ENCODE measurements at places on chromosomes 16 and 17. TPM values are rescaled to one million over a fixed set of nuclear protein-coding genes. Genes with fewer than 3 reads are reported as not detected.

DNA sequence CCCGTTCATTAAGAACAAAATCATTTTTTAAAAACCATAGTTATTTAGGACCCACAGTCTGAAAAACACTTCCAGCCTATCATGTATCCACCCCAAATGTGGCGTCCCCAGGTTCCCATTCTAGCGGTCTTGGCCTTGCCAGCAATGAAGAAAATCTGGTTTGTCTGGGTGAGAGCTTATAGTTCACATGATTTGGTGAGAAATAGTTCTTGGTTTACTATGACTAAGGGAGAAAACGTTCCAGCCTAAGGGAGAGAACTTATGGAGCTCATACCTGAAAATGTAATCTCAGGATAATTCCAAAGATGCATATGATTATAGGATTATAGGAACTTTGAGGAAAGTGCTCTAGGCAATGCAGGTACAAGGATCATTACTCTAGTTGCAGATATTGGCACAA, 4.8 kb downstream of the MARVELD3 start:
- peaks cover 23% of the 10 kb centered on the region for H3K27me3 ChIP-seq
- H3K36me3 ChIP-seq = no peaks in the 10 kb centered on the region
- H3K4me1 ChIP-seq = peaks cover 5% of the 10 kb centered on the region

Gene AOC2
- total RNA-seq = 1.2 TPM

Gene SCIMP
- total RNA-seq = not detected

DNA sequence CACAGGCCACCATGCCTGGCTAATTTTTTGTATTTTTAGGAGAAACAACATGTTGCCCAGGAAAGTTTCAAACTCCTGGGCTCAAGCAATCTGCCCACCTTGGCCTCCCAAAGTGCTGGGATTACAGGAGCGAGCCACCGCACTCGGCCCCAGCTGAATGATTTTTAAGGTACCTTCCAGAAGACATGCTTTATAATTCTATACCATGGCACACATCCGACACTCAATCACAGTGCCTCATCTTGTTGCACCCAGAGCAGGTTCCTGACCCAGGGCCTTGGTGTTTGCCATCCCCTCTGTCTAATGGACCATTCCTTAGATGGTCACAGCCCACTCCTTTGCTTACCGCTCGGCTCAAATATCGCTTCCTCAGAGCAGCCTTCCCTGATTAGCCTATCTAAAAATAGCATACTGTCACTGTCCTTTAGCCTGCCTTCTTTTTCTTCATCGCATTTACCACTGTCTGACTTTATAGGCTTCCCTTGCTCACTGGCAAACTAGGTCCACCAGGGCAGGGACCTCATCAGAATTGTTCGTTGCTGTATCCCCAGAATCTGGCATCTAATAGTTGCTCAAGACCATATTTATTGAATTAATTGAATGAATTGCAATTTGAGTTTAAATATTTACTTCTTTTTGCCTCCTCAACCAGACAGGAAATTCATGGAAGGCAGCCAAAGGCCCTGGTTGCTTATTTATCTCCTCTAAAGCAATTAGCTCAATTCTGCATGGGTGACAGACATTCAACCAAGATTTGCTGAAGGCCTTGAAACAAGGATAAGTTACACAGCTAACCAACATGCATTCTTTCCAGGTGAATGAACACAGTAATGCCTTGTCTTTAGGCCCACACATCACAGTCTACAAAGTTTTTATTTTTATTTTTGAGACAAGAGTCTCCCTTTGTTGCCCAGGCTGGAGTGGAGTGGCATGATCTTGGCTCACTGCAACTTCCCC, 6.3 kb upstream of the TENT4B start:
- H3K27ac ChIP-seq = no peak overlapping the region
- no peaks in the 10 kb centered on the region for H3K36me3 ChIP-seq
- H3K4me3 ChIP-seq = no peak overlapping the region
- peaks cover 1% of the 10 kb centered on the region for H3K27me3 ChIP-seq

DNA sequence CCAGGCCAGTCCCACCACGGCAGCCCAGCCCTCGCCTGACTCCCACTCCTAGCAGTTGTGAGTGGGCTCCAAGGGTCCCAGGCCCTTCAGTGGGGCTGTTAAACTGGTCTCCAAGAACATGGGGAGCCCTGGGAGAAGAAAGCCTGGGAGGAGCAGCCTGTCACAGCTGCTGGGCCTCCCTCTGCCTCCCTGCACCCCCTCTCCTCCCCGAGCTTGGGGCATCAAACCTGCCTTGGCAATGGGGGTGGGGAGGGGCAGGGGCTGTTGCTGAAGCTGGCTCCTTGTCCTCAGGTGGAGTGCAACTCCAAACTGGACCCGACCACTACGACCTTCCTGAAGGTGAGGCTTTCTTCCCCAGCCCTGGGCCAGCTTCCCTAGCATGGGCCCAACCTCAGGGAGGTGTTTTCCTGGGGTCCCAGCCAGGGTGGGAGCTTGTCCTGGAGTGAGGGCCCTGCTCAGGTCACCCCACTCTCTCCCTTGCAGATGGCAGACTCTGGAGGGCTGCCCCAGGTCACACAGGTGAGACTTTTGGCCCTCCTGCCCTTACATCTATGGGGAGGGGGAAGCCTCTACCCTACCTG, 6.6 kb upstream of the SETD6 start:
- H3K27me3 ChIP-seq = no peaks in the 10 kb centered on the region
- H3K36me3 ChIP-seq = no peaks in the 10 kb centered on the region
- no peaks in the 10 kb centered on the region for H3K4me1 ChIP-seq
- DNase-seq = no peak

Gene CMTM1
- 2.9 TPM for total RNA-seq

- peaks cover 3% of the 10 kb centered on the region for H3K4me1 ChIP-seq
- no peaks in the 10 kb centered on the region for H3K36me3 ChIP-seq
- H3K27ac ChIP-seq = no peak overlapping the region
- no peak for DNase-seq
- no peaks in the 10 kb centered on the region for H3K27me3 ChIP-seq
These were observed 20.7 kb downstream of the ZNF652 start for GRCh38 chr17:49341356-49341755.

DNA sequence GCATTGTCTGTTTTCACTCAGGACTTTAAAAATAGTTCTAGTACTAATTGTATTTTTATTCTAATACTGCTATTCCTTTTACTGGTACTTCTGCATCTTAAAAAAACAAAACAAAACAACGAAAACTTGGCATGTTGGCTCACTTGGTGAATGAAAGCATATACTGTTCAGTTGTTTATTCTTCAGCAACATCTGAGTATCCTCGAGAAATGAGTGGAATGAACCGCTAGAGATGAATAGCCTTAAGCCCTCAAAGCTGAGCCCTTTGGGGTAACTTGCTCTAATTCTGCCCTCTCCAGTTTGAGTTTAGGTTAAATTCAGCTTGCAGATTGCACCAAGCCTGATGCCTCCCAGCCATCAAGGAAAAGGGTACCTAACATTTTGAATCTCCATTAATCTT, 126.5 kb downstream of the WWOX start:
- no peak overlapping the region for H3K27ac ChIP-seq
- no peak for DNase-seq
- no peaks in the 10 kb centered on the region for H3K36me3 ChIP-seq
- H3K4me3 ChIP-seq = no peak overlapping the region
- H3K27me3 ChIP-seq = no peaks in the 10 kb centered on the region

Gene UMOD
- total RNA-seq = not detected

- no peaks in the 10 kb centered on the region for H3K4me1 ChIP-seq
- DNase-seq = no peak
- no peak overlapping the region for H3K27ac ChIP-seq
- H3K36me3 ChIP-seq = peaks cover 8% of the 10 kb centered on the region
These were observed 28.6 kb downstream of the GTF3C1 start for GRCh38 chr16:27520982-27521673.

Gene CLUH
- total RNA-seq = 25.3 TPM

DNA sequence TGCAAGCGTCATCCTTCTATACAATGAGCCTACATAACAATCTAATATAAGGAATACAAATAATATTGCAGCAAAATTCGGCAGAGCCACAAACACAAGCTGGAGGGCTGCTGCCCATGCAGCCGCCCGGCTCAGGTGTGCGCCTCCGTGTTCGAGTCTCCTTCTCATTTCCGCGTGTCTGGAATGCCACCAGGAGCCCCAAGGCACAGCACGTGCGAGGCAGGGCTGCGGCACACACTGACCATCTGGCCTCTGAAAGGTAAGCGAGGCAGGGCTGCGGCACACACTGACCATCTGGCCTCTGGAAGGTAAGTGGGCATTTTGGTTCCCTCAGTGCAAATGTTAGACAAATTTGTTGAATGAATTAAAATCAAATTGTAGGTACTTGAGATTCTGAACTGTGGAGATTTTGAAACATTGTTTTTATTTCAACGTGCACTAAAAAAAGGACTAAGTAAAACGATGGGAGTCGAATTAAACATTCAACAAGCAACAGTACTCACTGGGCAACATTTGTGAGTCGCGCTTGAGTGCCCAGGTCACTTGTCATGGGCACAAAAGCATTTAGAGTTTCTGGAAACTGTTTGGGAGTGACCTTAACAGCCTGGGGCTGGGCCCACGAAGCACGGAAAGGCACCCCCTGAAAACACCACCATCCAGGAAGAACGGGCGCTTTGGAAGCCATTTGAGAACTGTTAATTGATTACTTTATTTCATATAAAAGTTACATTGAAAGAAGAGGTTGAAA, 37.4 kb downstream of the ZDHHC7 start:
- peaks cover 2% of the 10 kb centered on the region for H3K36me3 ChIP-seq
- H3K4me3 ChIP-seq = no peak overlapping the region
- no peaks in the 10 kb centered on the region for H3K4me1 ChIP-seq
- no peaks in the 10 kb centered on the region for H3K27me3 ChIP-seq
- no peak overlapping the region for H3K27ac ChIP-seq
- DNase-seq = no peak

DNA sequence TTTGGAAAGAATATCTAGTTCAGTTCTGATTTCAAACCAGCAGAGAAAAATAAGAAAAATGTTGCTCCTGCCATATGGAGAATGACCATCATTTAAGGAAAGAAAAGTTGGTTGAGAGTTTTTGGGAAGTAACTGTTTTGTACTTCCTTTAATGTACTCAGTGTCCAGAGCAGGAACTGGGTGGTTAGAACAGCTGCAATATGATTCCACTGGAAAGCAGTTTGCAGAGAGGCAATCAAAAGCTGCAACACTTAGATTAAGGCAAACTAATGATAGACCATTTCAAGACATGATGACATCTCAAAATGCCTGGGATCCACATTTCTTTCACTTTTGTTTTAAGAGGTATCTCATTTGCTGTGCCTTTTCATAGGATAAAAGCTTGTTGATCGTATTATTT, 313.3 kb upstream of the HSBP1 start:
- no peaks in the 10 kb centered on the region for H3K4me1 ChIP-seq
- H3K27me3 ChIP-seq = no peaks in the 10 kb centered on the region
- no peaks in the 10 kb centered on the region for H3K36me3 ChIP-seq
- H3K4me3 ChIP-seq = no peak overlapping the region

GRCh38 chr17:67067571-67068482, 23.5 kb downstream of the CACNG1 start:
- no peak for DNase-seq
- no peaks in the 10 kb centered on the region for H3K27me3 ChIP-seq
- H3K4me3 ChIP-seq = no peak overlapping the region
- no peaks in the 10 kb centered on the region for H3K36me3 ChIP-seq

Measured in neural progenitor cell (in vitro differentiated cells).